ENCODE measurements at places on chromosomes 4 and X.

- no peak for DNase-seq
Observed at GRCh38 chrX:15129412-15129811, 140.5 kb downstream of the ASB9 start.

GRCh38 chrX:30910124-30910860, 21.2 kb upstream of the TAB3 start:
- peak; percentile 47 for DNase-seq

- no peak for DNase-seq
Observed at GRCh38 chr4:153649572-153649991, 34.5 kb upstream of the TLR2 start.

- DNase-seq: no peak
Observed at GRCh38 chr4:90572996-90573395, 445.8 kb downstream of the CCSER1 start.

- no peak for DNase-seq
Observed at GRCh38 chr4:113147498-113148111, 98.2 kb downstream of the ANK2 start.

Measured in T-helper 2 cell treated with Interferon-gamma antibody and Interleukin-4, amounts not matched to agents 5 μg/mL and 100 μg/mL, for 36 hours (primary cell).